ENCODE measurements at places on chromosomes 7 and 10.

DNA sequence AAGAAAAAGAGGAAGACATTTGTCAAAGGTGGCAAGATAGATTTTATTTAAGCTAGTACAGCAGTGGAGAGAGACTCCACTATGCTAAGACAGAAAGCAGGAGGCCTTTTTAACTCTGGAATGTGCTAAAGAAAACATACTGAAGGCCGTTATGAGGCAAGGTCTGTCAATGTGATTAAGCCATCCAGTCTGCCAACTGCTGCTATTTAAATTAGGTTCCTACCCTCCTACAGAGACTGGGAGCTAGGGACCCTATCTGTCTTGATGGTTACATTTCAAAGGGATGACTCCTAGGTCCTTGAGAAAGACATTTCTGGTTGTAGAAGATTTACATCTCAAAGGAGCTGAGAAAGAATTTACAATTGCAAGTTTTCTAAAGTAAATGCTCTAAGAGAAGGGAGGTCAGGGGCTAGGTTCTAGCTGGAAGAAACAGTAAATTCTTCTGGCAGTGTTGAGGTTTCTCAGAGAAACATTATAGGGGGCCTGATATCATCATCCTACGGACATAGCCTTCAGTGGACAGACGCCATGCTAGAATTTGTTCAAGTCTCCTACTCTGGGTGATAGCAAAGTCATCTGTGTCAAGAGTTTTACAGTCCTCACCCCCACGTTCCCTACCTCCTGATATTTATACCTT lies 211.6 kb downstream of the PHF14 start:
- DNase-seq, result no peak

GRCh38 chr7:90892213-90892612 lies 296.1 kb downstream of the CDK14 start:
- peak; percentile 23 for DNase-seq

DNA sequence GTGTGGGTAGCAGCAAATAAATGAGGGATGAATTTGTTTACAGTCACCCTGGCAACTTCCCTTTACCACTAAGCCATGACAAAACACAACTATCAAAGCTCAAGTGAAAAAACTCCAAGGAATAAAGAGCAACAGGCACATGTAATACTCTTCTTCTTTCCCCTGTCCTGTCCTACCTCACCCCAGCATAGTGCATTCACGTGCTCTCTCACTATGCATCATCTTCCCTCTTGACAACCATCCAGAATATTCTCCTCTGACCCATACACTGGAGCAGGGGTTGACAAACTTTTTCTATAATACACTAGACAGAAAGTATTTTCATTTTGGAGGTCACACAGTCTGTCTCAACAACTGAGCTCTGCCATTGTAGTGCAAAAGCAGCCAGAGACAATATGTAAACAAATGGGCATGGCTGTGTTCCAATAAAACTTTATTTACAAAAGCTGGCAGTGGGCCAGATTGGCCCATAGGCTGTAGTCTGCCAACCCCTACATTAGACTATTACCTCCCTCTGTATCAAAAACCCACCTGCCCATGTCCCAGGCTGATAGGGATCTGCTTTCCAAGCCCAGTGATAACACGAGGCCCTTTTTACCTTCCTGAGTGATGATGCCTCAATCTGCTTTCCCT lies 354.5 kb downstream of the FGFR2 start:
- no peak for DNase-seq

- DNase-seq, result peak; percentile 95
Measured at GRCh38 chr7:47482013-47482875, 99.7 kb downstream of the TNS3 start.

DNA sequence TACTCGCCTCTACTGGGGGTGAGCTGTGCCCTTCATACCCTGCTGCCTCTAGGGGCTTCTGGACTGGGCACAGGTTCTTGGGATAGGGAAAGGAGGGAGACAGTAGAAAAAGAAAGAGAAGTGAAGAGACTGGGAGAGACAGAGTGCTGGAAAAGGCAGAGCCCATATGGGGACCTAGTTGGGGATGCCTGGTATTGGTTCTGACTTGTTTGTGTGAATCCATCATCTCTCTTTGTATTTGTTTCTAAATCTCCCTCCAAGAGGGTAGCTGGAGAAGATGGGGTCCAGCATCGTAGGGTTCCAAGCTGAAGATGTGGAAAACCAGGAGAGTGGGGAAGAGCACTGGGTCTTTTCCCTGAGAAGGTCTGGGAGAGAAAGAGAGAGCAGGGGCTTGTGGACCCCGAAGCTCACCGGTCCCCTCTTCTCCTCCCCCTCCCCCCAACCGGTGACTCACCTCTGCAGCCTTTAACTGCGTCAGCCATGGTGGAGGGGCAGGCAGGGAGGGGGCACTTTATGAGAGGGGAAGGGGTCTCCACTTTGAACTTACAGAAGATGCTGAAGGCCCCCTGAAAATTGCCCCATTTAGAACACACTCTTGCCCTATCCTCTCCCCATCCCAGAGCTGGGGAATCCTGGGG lies 3.2 kb upstream of the VGF start:
- DNase-seq, result no peak
